Body of pancreas (tissue), 4 donors: ENCODE measurements at places on chromosomes 11 and 22. TPM values are rescaled to one million over a fixed set of nuclear protein-coding genes. Genes with fewer than 3 reads are reported as not detected.

DNA sequence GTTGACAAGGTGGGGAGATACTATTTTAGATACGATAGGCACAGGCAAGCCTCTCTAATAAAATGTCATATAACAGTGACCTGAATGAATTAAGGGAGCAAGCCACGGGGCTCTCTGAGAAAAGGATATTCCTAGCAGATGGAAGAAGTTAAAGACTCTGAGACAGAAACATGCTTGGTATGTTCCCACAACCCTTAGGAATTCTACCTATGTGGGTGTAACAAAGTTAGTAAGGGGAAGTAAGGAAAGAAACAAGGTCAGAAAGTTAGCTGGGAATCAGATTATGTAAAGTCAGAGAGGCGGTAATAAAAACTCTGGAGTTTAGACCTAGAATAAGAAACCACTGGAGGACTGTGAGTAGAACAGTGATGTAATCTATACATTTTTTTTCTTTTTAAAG, 59.7 kb upstream of the GDPD4 start:
- no peak for DNase-seq

DNA sequence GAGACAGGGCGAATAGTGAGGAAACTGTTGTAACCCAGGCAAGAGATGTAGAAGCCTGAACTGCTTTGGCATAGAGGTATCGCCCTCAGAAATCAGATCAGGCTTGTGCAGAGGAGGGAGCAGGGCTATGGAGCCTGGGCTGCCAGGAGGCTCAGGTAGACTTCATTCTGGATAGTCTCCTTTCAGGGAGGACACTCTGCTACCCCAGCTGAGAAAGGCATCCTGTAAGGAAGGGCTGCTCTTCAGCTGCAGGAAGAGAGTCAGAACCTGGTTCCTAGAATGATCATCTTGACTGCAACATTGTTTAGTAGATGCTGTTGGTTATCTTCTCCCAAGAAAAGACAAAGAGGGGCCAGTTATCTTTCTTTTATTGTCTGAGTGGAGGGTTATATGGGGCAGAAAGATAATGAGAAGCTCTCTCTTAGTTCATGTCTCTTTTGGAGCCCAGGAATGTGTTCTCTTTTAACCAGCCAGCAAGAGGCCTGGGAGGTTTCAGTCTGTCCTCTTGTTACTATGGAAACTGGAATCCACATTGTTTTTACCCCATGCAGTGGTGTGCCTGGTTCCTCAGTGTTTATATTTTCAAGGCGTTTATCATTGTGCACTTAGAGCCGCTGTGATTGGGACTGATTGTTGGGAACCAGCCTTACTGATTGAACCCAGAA, 95.7 kb downstream of the STIM1 start:
- DNase-seq: peak; percentile 13

DNA sequence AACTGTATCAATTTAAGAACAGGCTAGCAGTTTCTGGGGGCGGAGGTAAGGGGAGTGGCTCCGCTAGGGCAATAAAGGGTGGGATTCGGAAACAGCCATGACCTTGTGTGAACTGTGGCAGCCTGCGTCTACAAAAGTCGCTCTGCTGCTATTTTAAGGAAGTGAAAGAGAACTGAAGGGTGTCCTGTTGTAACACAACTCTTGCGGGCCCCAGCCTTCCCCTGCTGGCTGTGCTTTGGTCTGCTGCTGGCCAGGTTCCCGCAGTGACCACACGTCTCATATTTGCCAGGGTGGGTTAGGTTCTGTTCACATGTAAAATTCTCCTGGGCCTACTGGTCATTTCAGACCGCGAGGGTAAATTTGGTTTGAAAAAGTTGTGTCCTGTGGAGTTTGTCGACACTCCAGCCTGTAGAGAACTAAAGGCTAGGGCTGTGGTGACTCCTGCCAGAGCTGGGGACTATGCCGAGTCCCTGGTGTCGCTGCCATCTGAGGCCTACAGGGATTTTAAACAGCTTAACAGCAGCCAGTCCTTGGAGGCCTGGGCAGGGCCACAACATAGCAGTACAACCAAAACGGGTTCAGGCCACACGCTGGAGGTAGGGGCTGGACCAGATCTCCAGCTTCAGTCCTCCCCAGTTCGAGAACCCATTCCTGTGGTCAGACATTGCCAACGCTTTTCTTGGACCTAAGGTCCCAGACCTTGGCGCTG, 1.1 kb upstream of the PPFIBP2 start:
- peak; percentile 74 for DNase-seq

- no peak for DNase-seq
Observed at GRCh38 chr11:70296681-70297080, 26.2 kb downstream of the PPFIA1 start.

The TMEM45B gene
- total RNA-seq: 4.6 TPM

DNA sequence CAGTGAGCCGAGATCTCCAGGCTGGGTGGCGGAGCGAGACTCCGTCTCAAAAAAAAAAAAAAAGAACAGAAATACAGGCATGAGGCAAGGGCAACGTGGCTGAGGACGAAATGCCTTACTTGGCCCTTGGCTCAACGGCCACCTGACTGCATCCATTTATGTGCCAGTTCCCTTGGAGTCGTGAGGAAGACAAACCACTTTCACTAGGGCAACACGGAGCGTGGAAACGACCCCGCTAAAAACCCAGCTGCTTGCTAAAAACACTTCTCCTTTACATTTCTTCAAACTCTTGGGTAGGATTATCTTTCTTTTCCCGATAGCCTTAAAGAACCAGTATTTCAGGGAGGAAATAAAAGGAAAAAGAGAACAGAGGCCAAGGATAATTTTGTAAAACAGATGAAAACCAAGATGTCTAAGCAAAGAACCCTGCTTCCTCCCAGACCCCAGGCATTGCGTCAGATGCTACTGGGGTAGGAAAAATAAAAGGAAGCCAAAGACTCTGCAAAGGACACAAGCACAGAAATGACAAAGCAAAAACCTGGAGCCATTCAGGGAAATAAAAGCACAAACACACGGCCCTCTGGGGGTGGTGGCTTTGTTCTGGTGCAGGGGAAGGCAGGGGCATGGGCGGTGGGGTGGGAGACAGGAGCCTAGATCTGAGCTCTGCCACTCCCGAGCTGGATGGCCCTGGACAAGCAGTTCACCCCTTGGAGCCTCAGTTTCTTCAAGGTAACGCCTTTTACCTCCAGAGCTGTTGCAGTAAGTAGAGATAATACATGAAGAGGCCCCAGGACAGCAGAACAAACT, 37.0 kb downstream of the PC start:
- DNase-seq: peak; percentile 11

DNA sequence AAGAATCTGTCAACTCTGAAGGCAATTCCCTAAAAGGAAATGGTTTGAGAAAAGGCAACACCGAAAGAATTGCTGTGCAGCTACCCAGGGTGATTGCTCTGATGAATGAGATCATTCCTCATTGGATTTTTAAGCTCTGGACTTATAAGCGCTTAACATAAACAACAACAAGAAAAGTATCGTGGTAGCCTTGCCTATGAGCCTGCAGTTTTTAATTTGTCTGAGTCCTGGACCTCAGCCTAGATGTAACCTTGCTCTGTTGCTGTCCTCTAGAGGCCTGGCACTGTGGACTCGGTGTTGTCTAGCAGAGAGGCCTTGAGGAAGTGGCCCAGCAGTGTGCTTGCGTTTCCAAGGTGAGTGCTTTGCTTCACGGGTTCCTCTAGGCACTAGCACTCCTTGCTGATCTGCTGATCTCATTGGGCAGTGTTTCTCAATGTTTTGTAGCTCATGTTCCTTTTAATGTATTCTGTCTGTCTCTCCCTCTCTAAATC, 20.4 kb downstream of the CCDC81 start:
- peak; percentile 19 for DNase-seq

DNA sequence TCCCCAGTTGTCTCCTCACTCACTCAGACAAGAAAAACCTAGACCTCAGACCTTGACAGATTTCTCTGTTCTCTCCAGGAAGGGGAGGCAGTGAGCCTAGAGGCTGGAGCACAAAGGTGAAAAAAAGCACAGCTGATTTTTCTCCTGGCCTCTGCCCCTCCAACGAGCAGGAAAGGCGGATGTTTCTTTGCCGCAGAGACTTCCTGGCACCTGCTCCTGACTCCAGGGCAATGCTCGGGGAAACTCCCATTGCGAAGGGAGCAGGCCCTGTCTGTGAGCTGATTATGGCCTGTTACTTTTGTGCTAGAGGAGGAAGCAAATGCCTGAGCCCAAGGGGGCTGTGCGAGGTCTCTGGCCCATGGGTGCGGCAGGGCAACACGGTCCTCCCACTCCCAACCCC, 25.4 kb downstream of the MS4A10 start:
- DNase-seq: no peak

DNA sequence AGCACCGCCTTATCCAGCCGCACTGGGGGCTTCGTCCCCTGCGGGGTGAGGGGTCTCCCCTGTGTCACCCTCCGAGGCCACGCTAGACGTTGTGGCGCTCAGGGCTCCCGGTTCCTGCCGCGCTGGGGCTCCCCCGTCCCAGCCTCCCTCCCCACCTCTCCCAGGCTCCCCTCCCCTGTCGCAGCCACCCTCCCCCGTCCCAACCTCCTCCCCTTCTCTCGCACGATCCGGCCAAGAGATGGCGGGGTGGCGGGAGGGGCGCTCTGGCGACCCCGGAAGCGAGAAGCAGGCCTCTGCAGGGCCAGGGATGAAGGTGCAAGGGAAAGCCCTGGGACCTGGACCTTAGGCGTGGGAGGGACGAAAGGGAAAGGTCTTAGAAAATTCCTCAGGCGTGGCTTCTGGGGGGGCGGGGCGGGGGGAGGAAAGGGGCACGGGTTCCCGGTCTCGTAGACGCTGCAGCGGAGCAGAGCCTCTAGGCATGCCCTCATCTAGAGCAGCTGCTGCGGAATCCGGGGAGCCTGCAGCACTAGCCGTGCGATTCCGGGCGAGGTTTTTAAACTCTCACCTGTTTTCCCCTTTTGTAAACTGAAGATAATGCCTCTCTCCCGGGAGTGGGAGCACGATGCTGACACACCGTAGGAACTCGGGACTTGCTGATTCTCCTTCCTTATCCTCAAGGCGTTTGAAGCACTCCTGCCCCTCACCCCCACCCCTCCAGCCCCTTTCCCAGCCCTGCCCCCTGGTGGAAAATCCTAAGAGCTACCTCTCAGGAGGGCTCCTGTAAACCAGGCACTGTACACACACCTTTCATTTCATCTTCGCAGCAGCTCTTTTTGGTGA, 14.4 kb downstream of the KCNJ5 start:
- DNase-seq: peak; percentile 71

DNA sequence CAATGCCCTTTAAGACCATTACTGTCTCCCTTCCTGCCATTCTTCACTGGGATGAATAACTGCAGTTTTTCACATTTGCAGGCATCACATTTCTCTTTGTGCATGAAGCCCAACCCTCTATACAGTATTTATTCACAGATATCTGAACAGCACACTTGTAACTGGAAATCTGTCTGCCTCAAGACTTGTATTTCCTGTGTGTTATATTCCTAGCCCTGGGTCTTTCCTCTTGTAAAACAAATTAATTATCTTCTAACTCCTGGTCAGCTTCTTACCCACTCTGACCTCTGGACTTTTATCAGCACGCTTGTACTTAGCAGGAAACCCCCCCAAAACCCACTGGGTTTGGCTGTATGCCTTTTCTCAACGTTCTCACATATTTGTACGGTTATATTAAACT, 2.0 kb downstream of the CSRP3 start:
- no peak for DNase-seq

DNA sequence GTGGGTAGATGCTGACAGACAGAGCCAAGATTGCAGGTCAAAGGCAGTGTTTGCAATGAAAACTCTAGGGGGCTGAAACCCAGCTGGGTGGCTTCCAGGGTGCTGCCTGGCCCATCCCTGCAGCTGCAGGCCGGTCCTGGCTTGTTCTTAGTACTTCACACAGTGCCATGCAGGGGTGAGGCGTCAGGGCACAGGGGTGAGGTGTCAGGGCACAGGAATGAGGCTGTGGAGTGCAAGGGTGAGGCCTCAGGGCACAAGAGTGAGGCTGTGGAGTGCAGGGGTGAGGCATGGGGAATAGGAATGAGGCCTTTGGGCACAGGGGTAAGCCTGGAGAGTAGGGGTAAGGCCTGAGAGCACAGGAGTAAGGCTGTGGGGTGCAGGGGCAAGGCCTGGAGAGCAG, 337.6 kb downstream of the TBC1D22A start:
- DNase-seq: no peak

GRCh38 chr22:50439314-50439870, 35.4 kb downstream of the SBF1 start:
- no peak for DNase-seq

DNA sequence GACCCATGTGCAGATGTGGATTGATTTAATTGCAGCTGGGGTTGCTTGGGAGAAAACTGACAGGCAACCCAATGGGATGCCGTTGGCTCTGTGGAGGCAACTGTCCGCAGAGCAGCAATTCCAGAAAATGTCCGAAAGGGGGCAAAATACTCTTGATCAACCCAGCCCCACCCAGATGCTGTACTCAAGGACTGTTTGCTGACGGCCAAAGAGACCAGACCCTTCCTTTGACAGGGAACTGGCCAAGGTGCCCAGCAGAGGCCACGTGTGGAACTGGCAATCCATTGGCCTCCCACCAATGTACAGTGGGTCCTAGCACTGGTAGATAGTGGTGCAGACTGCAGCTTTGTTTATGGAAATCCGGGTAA, 29.7 kb upstream of the KCNA4 start:
- DNase-seq: no peak

The DBX1 gene
- not detected for total RNA-seq

The CEND1 gene
- total RNA-seq: not detected

- DNase-seq: no peak
Observed at GRCh38 chr22:17982572-17983141, 41.7 kb downstream of the MICAL3 start.

The CYB5R2 gene
- not detected for total RNA-seq

GRCh38 chr11:71080239-71081097, 171.9 kb downstream of the SHANK2 start:
- DNase-seq: peak; percentile 73

The OR51I1 gene
- total RNA-seq: not detected

The MAP6 gene
- 2.6 TPM for total RNA-seq

DNA sequence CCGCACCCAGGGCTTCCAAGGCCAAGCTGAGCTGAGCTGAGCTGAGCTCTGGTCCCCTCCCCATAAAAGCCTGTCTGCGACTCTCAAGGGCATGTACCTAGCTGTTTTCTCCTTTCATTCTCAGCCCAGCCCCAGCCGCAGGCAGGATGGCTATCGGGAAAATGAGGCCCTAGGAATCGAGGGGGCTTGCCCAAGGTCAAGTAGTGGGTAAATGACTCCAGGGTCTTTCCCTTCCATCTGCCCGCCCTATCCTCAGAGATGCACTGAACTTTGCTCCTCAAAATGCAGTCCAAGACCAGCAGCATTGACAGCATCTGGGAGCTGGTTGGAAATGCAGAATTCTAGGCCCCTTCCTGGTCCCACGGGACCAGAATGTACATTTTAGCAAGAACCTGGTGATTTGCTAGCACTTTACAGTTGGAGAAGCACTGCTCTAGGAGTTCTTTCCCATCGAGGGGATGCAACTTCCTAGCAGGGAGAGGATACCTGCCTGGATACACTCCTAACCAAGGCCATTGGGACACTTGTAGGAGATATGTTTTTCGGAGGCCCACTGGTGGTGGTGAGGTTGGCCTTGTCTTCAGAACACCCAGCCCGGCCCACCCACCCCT, 43.2 kb upstream of the ACCSL start:
- no peak for DNase-seq
